ENCODE measurements at places on chromosomes 2 and 18.

DNA sequence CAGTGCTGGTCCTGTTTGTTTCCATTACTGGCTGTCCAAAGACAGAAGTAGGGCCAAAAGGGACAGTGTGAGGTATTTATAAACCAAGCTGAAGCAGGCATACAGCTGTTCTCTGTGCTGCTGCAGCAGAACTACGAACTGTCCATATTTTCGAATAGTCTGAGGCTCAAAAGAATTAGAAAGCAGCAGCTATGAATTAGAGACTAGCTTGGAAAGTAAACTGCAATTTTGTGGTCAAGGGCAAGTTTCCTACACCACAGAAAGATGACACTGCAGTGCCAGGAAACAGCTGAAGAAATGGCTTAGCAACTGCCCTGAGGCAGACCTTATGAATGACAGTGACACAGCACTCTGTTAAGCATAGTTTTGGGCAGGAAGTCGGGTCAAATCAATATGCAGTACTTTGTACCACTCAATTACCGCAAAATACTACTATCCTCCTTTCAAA, 125.3 kb downstream of the TMEM131 start:
- DNase-seq: no peak

- DNase-seq: no peak
Measured at GRCh38 chr2:180570864-180571263, 409.5 kb upstream of the UBE2E3 start.

- DNase-seq: peak; percentile 37
Measured at GRCh38 chr2:128642821-128643220, 324.2 kb upstream of the HS6ST1 start.

GRCh38 chr2:234100686-234101085, 50.2 kb downstream of the SPP2 start:
- no peak for DNase-seq

DNA sequence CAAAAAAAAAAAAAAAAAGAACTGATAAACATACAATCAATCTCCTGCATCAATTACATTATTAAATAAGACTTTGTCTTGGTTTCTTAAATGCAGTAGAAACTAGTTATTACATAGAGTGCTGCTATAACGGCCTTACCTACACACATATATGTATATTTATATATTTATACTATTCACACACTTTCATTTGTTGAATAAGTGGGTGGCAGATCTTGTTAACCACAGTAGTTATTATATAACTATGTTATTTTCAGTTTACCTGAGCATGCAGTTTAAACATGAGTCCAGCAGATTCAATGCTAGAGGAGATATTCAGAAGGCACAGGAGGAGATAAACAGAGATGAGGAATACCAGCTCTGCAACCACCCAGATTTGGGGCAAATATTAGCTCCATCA, 81.5 kb upstream of the CD226 start:
- no peak for DNase-seq

GRCh38 chr2:145906354-145906753, 1386.4 kb upstream of the ZEB2 start:
- no peak for DNase-seq

DNA sequence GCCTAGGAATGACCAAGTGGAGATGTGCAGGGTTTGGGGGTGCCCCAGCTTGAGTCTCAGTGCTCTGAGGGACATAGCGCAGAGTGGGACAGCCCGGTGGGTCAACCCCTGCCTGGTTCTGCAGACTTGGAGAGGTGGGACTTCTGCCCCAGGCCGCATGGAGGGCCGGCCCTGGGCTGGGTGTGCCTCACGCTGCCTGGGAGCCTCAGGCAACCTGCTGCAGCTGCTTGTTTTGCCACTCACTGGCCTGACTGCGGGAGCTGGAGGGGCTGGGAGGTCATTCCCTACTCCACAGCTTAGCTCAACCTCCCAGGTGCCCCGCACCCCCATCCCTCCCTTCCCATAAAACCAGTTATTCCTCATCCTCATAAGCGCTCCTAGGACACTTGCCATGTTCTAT, 33.1 kb downstream of the ODC1 start:
- DNase-seq: no peak

- no peak for DNase-seq
Measured at GRCh38 chr2:60565472-60565871, 12.0 kb upstream of the BCL11A start.

DNA sequence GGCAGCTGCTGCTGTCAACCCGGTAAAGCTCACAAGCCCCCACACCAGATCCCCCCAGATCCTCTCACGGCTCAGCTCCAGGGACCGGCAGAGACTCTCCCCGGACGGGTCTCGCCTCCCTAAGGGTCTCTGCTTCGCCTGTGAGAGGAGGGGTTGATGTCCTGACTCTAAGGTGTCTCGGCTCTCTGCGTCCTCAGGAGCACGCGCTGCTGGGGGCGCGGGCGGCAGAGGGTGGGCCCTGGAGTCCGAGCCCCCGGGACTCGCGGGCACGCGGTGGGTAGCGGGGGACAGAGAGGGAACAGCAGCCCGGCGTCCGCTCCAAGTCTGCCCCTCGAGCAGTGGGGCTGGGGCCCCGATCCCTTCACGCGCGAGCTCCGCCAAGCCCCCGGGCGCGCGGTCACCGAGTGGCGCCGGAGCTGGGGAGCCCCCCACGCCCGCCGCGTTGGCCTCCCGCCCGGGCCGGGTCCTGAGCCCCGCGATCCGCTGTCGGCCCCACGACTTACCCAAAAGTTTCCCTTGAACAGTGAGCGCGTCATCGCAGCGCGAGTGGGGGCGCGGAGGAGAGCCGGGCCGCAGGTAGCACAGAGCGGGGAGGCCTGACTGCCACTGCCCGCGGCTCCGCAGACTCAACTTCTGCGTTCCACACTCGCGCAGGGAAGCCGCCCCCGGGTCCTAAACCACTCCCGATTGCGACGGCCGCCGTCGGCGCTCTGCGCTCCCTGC, at the start of gene PSTPIP2:
Gene PSTPIP2 (minus strand): TSS at position 608 of the 723 bp plus-strand sequence. CDS start 72 bp downstream, at position 536.
- DNase-seq: peak; percentile 82

DNA sequence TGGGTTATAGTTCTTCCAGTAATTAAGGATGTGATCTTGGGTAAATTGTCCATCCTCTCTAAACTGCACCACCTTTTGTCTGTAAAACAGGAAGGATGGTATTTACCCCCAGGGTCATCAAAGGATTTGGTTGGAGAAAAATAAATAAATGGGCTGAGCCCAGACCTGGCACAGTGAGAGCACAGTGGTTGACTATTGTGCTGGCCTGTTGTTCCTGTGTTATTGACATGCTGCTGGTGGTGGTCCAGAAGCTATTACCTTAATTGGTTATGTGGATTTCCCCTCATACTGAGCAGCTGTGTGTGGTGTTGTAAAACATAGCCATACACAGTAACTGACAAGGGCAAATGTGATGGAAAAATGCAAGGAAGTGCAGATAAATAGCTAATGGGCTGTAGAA, 746 bp upstream of the IL37 start:
- DNase-seq: no peak

DNA sequence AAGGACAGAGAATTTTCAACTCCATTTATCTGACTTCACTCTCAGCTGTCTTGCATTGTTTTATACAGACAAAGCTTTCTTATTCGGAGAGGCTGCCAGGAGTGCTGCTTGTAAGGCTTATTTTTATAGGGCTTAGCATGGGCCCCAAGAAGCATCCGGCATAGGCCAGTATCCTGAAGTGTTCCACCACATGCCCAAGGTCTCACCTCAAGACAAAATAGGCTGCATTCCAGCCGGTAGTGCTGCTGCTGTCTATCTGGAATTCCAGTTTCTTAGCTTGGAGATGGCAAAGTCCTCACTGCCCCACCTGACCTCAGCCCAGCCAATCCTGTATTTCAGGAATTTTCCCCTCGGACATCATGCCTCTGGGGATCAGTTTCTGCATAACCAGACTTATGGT, 47.6 kb upstream of the MCFD2 start:
- DNase-seq: no peak

- no peak for DNase-seq
Measured at GRCh38 chr18:26003817-26004216, 86.6 kb downstream of the SS18 start.

DNA sequence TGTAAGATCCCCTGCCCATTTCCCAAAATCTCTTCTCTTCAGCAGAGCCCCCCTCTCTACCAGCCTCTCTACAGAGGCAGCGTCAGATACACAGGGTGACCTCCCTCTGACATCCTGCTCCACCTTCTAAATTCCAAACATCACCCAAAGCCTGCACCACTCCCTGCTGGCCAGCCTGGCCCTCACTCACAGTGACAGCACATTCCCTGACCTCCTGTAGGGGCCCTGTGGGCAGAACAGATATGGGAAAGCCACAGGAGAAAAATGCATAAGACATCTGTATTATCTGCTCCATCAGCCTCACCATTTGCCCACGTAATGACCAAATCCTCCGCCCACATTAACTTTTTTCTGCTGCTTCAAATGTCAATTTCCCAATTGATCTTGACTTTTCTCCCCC, 40.6 kb downstream of the TRABD2A start:
- no peak for DNase-seq

GRCh38 chr2:35174845-35175244, 1180.7 kb upstream of the CRIM1 start:
- DNase-seq: no peak

DNA sequence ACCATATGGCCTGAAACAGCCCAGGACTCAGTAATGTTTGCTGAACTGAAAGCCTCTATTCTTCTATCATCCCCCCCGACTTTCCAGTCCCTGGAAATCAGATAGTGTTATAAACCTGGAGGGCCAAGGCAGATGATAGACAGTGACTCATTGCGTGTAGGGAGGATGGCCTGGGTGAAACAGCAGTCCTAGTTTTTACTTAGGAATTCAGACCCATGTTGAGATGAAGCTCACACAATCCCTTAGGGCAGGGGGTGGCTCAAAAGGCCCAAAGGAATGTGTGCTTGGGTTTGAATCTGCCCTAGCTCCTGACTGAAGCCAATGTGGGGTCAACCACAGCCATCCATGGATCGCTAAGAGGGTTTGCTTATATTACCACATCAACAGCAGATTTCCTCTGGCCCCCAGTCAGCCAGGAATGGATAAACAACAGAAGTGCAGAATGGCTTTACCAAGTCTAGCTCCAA, 43.9 kb upstream of the STPG4 start:
- DNase-seq: no peak

DNA sequence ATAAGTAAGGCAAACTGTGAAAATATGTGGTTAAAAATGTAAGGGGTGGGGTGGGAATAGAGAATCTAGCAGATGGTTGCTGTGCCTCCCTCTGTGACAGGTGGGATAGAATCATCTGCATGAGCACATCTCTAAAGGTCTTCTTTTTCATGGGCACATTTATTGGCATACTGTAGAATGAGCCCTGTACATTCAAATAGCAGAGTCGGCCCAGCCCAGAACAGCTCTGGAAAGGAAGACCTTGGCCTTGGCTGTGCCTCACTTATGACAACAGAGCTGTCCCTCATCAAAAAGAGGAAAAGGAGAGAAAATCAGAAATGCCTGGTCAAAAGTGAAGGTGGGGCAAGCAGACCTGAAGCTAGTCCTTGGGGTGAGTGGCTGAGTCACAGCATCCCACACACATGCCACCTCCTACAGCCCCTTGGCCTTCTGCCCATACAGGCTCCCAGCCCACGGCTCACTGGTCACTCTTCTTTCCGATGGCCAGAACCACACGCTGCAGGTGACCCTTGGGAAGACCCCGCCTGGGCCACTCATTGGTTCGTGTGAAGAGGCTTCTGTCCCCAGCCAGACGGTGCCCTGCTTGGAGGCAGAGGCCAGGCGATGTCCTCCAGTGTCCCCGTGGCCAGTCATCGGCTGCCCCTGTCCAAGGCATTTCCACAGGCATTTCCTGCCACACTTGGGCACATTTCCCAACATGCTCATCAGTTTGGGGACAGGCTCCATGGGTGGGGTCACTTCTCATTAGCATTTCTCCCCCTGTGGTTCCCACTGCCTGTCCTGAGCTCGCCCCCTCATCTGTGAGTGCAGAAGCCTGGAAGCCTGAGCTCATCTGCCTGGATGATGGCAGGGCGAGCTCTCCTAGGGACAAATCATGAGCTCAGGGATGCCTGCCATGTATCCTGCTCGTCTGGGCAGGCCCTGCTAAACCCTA, 113.6 kb downstream of the MCFD2 start:
- DNase-seq: peak; percentile 68

DNA sequence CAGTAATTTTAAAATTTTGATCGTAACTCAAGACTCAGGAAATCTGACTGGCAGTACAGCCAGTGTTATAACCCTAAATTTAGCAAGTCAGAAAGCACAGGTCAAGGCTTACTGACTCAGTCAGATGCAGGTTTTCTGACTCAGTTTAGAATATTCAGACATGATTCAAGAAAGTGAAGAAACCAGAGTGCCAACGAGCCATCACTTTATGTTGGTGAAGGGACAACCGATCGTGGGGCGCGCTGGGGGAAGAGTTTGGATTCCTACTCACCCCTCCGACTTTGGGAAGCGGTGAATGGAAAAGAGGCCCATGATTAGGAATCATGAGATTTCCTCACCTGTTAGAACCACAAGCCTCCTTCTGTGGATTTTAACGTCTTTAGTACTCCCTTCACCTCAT, 998 bp downstream of the RNF149 start:
- DNase-seq: no peak

GRCh38 chr2:160415991-160416390, 77.6 kb downstream of the RBMS1 start:
- no peak for DNase-seq

DNA sequence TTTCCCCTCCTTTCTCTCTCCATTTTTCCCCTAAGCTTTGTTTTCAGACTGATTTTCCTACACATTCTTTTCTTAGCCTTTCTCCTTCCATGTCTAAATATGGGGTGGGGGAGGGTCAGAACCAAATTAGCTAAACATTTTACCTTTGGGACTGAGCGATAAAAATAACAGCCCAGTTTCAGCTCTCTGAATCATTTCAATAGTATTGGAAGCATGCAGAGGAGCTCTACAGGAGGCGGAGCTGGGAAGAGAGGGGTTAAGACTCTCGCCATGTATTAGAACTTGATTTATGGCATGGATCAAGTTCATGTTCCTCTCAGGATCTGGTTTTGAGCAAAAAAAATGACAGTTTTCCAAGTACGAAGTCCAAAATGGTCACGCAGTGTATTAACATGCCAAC, 109.1 kb downstream of the CPO start:
- DNase-seq: no peak

DNA sequence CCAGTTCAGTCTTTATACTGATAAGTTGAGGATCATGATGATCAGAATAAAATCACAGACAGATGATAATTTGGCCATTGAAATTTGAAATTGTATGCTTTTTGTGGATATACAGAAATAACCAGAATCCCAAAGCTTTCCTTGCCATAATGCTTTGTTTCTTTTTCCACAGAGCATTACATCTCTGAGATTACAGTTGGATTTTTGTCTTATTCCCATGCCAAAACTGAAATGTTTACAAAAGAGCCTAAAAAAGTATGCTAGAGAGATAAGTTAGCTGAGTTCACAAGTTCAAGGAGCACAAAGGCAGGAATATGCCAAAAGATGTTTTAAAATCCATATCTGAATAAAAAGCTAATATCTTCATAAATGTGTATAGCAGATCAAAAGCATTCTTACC, 321.3 kb downstream of the PID1 start:
- DNase-seq: no peak

DNA sequence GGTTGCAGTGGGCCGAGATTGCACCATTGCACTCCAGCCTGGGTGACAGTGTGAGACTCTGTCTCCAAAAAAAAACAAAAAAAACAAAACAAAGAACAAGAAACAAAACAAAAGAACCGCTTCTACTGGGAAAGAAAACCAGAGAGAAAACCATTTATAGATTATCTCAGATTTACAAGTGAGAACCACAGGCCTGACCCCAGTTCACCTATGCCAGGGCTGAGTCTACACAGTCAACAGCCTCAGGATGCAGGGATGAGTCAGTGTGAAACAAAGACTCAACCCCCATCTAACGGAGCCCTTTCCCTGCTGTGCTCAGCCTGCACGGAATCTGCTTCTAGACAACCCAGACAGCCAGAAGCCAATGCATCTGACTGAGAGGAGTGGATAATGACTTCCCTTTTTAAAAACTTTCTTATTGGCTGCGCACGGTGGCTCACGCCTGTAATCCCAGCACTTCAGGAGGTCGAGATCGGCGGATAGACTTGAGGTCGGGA, 25.5 kb upstream of the YWHAQ start:
- DNase-seq: no peak

All from tibial artery (tissue), 4 donors.